SK-N-MC (cell line): ENCODE measurements at places on chromosomes 2 and 18.

DNA sequence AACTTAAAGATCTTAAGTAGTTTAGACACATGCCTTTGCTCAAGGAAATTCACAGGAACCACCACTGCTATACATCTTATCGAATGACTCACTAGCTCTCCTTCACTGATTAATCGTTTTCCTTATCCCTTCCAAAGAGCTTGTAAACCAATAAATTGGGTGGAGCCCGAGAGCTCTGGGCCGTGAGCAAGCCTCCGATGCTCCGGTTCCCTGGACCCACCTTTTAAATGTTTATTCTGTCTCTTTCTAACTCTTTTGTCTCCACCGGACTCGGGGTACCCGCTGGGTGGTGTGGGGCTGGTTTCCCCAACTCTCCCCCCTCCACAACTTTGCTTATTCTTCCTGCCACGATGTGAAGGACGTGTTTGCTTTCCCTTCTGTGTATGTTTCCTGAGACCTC, 292.9 kb upstream of the TMEFF2 start:
- no peak for DNase-seq

DNA sequence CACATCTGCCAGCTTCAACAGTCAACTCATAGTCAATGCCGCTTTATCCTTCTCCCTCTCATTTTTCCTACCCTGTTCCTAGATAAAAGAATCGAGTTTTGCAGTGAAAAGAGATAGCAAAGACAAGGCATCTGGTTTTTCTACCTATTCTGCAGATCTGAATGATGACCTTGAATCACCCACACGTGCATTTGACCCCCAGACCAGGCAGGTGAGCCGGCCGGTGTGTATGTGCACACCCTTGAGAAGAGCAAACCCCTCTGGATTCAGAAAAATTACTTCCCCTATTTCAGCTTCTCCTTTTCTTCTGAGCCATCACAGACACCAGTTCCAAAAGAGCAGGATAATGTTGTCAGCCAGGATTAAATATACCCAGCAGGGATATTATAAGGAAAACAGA, 115.6 kb upstream of the ST6GAL2 start:
- no peak for DNase-seq

DNA sequence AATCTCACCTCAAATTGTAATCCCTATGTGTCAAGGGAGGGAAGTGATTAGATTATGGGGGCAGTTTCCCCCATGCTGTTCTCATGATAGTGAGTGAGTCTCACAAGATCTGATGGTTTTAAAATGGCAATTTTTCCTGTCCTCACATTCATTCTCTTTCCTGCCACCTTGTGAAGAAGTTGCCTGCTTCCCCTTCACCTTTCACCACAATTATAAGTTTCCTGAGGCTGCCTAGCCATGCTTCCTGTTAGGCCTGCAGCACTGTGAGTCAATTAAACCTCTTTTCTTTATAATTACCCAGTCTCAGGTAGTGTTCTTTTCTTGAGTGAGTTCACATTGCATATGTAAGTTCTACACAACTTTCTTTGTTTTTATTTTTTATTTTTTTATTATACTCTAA, 271.5 kb downstream of the EXOC6B start:
- DNase-seq, result no peak

GRCh38 chr2:19228715-19229114, 129.7 kb downstream of the OSR1 start:
- DNase-seq, result no peak

DNA sequence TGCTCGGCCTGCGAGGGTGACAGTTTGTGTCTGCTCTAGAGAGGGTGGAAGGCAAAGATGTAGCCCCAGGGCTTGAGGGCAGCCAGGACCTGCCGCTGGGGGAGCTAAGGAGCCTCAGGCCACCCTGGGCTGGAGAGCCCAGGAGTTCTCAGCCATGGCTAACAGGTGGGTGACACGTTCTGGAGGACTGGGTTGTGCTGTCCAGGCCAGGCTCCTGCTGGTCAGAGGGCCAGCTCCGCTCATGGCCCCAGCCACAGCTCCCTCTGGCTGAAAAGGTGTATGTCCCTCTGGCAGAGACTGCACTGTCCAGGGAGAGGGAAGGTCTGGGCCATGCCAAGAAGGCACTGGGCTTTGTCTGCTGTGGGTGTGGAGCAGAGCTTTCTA, 19.2 kb downstream of the TMEM185B start:
- no peak for DNase-seq

- no peak for DNase-seq
Measured at GRCh38 chr2:85750587-85751575, 2.9 kb upstream of the ATOH8 start.
